ENCODE measurements at places on chromosomes 11 and 22.

DNA sequence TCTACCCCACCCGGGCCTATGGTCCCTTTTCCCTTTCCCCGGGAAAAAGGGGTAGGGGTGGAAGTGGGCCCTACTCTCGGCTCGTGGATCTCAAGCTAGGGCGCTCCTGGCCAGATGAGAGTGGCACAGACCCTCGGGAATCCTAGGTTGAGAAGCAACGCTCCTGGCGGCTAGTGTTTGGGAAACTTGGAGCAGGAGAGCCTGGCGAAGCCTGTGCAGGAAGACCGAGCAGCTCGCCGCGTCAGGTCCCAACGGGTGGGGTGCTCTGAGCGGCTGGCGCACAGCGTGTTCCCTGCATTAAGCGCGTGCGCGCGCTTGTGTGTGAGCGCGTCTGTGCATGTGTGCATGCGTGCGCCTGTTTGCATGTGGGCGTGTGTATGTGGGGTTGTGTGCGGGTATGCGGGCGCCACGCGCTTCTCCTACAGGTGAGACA lies 7.1 kb upstream of the FLI1 start:
- DNase-seq = peak; percentile 69

GRCh38 chr22:38347181-38347943 lies 30.1 kb upstream of the CSNK1E start:
- DNase-seq = no peak

- DNase-seq = no peak
Measured at GRCh38 chr22:37309211-37310074, 27.1 kb downstream of the CYTH4 start.

DNA sequence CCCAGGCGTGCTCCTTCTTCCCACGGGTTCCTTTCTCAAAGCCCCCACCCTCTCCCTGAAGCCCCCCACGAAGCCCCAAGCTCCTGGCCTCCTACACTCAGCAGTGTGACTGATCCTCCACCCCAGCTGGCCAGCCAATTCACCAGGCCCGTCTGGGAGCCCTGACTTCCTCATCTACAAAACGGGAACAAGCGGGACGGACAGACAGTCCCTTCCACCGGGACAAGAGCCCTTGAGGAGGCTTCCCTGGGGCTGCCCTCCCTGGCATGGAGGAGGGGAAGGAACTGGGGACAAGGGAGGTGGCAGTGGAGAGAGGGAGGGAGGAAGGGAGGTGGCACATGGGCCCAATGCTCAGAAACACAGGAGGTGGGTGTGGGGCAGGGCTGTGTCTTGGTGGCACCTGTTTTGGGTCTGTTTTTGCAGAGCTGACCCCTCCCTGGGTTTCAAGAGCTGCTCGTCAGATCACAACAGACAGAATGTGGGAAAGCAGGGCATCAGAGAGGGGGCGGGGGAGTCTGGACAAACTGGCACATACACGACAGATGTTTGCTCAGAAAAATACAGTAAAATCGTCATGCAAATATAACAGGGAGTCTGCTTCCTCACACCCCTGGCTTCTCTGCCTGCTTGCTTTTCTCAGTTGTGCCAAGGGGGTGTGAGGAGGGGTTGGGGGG lies 56.8 kb downstream of the ELFN2 start:
- no peak for DNase-seq

DNA sequence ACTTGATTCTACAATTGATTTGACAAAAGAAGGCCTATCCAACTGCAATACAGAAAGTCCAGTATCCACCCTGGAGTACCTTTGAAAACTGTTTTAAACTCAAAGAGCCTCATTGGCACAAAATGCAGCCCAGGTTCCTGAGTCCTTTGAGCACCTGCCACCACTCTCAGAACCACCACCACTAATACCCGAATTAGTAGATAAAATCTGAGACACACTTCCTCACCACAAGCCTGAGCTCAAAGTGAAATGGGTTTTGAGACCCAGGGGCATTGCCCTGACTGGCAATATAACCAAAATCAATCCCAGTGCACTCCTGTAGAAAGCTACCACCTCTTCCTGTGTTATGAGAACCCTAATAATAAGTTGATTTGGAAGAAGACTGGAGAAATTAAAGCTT lies 215.7 kb downstream of the CSNK2A3 start:
- DNase-seq = no peak

DNA sequence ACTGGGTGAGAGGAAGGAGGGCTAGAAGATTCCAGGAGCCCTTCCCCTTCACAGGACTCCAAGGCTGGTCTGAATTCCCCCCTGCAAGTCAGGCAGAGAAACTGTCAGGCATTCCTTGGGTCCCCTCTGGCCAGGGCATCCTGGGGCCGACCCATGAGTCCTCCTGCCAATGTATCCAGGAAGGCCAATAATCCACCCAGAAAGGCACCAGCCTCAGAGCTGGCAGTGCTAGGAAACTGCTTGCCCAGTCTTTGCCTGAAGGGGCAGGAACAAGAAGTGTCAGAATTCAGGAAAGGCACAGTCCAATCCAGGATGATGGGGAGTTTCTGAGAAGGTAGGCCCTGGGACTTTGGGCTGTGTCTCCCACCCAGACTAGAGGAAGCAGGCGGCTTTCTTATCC lies 41.0 kb downstream of the BUD13 start:
- no peak for DNase-seq

GRCh38 chr11:111454561-111455192 lies 57.5 kb downstream of the BTG4 start:
- peak; percentile 69 for DNase-seq

- DNase-seq = no peak
Measured at GRCh38 chr11:69157822-69158231, 2.1 kb downstream of the SMIM38 start.

DNA sequence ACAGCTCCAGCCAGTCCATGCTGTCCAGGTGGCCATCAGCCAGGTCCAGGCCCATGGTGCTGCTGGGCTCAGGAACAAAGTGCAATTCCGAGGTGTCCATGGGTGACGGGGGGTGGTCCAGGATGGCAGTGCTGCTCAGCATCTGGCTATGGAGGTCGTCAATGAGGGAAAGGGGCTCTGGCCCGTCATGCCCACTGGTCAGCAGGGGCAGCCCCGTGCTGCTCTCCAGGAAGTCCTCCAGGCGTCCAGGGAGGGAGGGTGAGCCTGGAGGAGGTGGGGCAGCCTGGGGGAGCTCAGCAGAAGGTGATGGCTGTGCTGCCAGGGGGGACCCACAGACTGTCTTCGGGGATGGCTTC lies 41.1 kb downstream of the SGSM3 start:
- DNase-seq = no peak

DNA sequence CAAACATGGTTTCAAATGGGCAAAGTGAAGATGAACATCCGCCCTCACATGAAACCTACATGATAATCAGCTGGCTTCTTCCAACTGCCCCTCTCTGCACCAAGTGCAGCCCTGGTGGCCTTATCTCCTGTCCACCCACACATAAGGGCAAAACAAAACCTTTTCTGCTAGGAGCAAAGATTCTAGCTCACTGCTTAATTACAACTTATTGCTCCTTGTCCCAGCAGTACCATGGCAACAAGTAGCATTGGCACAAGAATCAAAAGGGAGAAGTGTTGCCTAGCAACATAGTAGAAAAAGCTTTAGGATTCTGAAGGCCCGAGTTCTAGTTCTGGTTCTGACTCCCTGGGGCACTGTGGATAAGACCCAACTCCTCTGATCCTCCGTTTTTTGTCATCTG lies 68.7 kb upstream of the BMAL1 start:
- DNase-seq = no peak

DNA sequence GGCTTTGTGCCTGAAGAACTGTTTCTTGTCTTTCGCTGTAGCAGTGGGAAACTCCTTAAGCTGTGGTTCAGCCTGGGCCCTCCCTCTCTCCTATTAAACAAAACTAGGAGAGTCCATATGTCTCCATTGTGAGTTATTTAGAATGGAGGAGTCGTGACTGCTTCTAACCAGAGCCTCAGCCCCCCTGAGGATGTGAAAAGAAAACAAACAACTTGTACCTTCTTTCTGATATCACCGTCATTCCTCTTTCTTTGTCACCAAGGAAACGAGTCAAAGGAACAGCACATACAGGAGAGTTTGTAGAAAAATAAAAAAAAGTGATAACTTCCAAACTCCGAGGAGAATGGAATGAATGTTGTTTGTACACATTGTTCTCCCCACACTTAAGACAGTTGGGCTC lies 11.6 kb upstream of the EXT2 start:
- no peak for DNase-seq

DNA sequence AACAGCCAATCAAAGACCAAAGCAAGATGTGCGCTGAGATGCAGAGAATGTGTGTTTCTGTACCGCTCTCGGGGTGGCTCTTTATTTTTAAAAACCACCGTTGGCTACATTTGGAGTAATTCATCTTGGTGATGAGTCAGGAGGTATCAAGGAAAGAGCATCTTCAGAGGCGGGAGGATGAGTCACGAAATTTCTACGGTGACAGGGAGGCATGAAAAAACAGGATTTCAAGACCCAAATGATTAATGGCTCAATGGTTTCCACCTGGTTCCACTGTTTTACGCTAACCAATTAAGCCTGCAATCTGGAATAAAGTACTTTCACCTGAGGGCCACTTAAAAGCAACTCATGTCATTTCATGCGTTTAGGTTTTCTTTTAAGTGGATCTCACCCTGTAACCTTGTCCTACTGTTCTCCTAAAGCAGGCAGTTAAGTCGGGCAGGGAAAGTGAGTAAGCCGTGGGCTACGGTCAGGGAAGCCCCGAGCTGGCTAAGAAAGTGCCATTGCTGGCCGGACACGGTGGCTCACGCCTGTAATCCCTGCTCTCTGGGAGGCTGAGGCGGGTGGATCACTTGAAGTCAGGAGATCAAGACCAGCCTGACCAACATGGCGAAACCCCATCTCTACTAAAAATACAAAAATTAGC lies 74.6 kb downstream of the CELSR1 start:
- no peak for DNase-seq

- peak; percentile 79 for DNase-seq
Measured at GRCh38 chr11:44893846-44894617, 56.7 kb downstream of the TP53I11 start.

- DNase-seq = no peak
Measured at GRCh38 chr11:119236490-119236889, 30.4 kb downstream of the CBL start.

DNA sequence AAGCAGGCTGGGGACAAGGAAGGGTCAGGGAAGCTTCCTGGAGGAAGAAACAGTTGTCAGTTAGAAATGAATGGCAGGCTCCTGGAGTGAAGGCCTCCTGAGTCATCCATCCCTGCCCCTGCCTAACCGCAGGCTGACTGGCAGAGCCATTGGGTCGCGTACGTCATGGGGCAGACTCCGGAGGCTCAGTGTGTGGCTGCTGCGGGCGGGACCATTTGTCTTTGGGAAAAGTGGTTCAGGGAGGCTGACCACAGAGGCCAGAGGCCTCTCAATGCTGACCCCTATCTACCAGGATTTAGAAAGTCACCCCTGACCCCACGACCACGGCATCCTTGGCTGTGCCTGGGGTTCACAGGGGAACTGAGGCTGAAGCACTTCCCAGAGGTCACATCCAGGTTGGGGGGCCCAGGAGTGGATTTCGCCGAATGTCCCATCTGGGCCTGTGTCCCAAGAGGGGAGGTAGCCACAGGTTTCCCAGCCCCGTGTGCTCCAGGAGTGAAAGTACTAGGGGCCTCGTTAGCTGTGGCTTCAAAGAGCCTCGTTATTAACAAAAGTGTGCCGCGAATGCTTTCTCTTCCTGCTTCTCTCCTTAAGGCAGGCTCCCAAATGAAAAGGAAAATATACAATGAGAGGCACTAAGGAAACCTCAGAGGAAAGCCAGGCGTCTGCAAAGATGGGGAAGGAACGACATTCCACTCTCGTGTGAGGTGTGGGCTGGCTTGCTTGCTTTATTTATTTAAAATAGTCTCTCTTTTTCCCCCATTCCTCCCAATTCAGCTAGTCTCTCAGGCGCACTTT lies 58.9 kb downstream of the FLRT1 start:
- peak; percentile 75 for DNase-seq

GRCh38 chr11:35978183-35978582 lies 34.3 kb downstream of the LDLRAD3 start:
- no peak for DNase-seq

- no peak for DNase-seq
Measured at GRCh38 chr11:62169935-62170334, 20.1 kb upstream of the SCGB1D1 start.

DNA sequence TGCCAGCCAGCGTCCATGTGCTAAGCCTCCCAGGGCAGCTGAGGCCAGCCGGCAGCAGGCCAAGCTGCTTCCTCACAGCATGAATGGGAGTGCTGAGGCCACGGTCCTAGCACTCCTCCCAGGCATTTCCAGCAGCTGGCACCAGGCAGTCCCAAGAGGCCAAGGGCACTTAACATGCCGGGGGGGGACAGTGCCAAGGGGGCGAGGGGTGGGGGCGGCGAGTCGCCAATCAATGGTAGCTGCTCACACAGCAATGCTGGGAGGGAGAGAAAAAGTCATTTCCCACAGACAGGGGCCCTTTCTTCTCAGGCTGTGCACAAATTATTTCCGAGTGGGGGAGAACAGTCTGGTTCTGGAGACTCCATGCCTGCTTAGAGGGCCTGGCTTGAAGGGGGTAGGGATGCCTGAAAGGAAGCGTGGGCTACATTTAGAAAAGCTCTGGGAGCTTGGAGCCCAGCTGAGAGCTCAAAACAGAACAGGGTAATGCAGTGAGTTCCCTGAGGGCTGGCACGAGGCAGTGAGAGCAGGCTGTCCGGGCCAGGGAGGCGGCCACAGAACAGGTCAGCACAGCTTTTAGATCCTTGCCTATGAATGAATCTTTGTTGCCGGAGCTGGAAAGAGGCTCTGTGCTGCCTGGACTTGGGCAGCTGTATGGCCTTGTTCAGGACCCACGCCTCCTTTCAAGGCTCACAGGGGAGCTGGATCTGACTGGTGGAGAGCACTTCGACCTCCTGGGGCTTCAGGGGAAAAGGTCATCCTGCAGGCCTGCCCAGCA lies 14.4 kb upstream of the TBC1D10A start:
- peak; percentile 82 for DNase-seq

DNA sequence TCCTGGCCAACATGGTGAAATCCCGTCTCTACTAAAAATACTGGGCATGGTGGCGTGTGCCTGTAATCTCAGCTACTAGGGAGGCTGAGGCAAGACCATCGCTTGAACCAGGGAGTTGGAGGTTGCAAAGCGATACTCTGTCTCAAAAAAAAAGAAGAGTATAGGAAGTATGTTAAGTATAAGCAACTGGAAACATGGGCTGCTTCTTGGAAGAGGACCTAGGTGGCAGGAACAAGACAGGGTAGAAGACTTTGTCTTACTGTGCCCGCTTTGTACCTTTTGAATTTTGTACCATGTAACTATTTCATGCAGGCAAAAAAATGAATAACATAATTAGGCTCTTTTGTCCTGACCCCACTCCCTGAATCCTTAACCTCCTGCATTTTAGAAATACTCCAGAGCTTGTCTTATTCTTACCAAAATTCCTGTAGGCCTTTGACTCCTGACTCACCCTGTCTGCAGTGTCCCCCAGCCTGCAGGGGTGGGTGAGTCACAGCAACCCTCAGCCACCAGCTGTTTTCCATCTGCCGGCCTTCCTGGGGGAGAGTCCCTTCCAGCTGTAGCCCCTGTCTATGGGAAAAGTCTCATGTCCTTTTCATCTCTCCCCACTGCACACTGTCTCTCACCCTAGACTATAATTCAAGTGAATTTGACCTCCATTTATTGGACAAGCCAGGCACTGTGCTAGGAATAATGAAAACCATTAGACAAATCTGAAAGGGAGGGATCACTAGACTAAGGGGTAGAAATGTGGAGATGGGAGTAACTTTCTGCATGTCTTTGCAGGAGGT lies 41.8 kb downstream of the TXN2 start:
- peak; percentile 50 for DNase-seq

GRCh38 chr11:64746486-64746885 lies 2.5 kb upstream of the RASGRP2 start:
- no peak for DNase-seq
